ENCODE measurements at places on chromosomes 1 and 21. TPM values are rescaled to one million over a fixed set of nuclear protein-coding genes. Genes with fewer than 3 reads are reported as not detected.

DNA sequence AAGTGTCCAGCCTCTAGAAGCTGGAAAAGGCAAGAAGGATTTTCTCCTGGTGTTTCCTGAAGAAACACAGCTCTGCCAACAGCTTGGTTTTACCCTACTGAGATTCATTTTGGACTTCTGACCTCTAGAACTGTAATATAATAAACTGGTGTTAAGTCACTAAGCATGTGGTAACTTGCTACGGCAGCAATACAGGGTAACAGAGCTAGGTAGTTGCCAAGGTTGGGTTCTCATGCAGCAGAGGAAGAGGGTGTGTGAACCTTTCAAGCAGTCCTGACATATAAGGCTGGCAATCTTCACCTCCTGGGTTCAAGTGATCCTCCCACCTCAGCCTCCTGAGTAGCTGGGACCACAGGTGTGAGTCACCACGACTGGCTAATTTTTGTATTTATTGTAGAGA is 36.0 kb downstream of the GNG4 start:
- no peak for DNase-seq

DNA sequence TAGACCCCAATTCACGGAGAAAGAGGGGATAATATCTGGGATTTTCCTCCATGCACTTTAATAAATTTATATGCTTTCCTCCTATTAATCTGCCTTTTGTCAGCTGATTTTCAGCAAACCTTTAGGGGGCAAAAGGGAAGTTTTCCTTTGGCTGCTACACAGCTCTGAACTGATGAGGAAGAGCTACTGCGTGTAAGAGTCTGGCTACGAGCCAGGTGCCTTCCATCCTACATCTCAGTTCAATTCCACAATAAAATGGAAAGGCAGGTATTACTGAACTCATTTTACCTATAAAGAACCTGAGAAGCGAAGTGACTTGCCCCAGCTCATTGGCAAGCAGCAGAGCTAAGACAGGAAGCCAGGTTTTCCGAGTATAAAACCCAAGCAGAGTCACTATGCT is 28.3 kb upstream of the ZNF326 start:
- DNase-seq, result no peak

DNA sequence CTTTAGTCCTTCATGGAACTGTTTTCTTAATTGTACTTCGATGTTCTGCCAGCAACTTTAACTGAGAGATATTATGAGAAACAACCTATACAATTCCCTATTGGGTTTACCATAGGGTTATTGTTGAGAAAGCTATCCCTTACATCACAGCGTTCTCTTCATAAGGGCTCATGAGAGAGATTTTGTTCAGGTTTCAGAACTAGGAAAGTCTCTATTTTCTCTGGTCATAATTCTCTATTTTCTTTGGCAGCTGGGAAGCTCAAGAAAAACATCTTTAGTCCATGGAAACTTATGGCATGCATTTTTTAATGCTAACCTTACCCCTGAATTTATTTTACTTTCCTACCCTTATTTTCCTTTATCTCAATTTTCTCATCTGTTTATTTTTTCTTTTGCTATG is 38.2 kb downstream of the NMNAT2 start:
- no peak for DNase-seq

The UBE2J2 gene
- total RNA-seq, result 51.0 TPM

The PTTG1IP gene
- 814 TPM for total RNA-seq

GRCh38 chr1:228497817-228498216 is 10.6 kb downstream of the RNF187 start:
- no peak for DNase-seq

- DNase-seq, result peak; percentile 19
These were observed 97.7 kb downstream of the PGBD5 start for GRCh38 chr1:230328342-230329015.

- DNase-seq, result no peak
These were observed 146.7 kb downstream of the KAZN start for GRCh38 chr1:14745001-14745720.

DNA sequence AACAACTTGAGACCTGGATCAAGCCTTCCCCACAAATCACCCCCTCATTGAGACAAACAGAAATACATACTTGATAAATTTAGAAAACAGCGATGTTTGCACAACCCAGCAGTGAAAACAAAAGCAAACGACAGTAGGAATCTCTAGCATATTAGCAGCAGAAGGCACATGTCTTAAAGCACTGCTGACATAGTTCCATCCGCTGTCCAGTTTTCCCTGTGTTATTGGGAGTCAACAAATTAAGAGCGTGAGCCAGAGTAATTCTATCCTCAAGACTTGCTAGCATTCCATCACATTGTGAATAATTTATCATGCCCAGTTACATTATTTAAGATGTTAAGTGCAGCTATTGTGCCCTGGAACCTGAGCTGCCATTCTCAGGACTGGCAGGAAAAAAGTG is 55.3 kb downstream of the IGSF5 start:
- no peak for DNase-seq

DNA sequence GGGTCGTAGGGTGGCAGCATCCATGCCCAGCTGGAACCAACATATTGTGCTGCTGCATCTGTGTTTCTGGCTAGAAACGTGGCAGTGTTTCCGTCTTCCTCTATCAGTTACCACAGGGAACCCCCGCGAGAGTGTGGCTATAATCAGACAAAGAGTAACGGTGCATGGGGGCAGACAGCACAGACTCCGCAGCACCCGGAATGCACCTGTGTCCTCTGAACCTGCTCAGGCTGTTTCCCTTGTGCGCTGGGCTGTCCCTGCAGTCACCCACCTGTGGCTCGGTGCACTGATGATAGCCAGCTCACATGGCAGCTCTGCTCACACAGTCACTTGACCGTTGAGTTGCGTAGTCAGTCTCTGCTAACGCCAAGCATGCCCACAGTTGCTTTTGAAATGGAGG is 11.4 kb upstream of the PCBP3 start:
- DNase-seq, result no peak

Data from GM23248 (cell line).